ENCODE measurements at places on chromosomes 1 and 21.

DNA sequence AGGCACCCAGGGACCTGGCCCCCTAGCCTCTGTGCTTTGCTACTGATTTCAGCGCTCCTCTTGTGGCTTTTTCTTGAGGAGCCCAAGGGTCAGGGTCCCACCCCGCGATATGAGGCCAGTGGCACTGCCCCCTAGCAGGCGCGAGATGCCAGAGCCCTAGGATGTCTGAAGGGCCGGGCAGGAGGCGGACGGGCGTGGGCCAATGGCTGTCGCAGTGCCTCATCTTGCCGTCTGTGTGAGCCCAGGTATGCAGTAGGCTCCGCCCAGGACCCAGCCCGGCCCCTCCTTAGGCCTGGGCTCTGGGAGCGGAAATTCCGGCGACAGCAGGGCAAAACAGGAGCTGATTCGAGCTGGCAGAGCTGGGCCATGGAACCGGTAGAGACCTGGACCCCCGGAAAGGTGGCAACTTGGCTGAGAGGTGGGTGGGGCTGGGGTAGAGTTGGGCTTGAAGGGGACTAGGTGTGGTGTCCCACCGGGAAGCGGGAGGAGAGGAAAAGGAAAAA, at the start of gene CNKSR1:
CNKSR1 (plus strand) TSS at position 310 of the 503 bp plus-strand sequence; CDS start at position 367, 57 bp downstream.
- DNase-seq = no peak

DNA sequence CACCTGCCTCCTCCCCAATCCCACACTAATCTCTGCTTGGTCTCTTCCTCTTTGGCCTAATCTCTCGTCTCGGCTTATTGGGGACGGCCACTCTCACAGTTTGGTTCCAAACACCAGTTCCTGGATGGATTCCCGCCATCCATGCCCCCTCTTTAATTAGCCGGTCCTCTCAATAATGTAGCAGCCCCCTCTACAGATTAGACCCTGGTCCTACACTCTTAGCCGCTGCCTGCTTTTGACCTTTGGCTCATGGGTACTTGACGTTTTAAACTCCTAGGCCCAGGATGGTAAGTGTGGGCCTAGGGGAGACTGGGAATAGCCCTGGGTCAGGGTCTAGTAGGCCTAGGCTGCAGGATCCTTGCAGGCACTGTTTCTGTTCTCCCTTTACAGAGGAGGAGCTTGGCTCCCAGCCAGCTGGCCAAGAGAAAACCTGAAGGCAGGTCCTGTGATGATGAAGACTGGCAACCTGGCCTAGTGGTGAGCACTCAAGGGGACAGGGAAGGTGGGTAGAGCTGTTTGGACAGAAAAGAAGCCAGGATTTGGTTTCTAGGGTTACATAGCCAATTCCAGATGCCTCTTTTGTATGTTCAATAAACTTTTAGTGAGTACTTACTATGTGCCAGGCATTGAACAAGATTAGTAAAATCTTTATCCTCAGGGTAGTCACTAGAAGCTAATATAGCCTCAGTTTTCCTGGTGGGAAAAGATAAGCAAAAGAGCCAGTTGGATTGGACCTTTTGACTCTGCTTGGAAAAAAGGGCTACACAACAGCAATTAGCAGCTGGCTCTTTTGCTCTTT, 758 bp downstream of the RAD54L start:
- no peak for DNase-seq

GRCh38 chr1:13544221-13544556, 30.4 kb upstream of the LRRC38 start:
- DNase-seq = no peak

DNA sequence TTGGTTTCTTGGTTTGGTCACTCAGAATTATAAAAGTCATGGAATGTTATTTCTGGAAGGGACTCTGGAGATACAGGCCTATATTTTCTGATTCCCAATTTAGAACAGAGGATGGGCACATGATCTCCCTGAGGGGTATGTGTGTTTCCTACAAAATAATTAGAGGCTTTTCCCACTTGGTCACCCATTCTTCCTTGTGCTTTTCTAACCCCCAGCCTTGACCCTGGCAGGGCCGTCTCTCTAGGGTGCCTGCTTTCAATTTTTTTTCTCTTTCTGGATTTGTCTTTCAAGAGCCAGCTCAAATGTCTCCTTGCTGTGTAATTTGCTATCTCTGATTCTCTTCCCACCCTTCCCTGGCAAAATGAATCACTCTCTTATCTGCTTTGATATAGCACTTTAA, 131.9 kb downstream of the HLX start:
- DNase-seq = no peak

- no peak for DNase-seq
Observed at GRCh38 chr1:242224461-242224860, 225.6 kb upstream of the MAP1LC3C start.

- DNase-seq = no peak
Observed at GRCh38 chr1:186236921-186237320, 138.1 kb downstream of the TPR start.

GRCh38 chr1:22936681-22937080, 36.0 kb downstream of the LACTBL1 start:
- no peak for DNase-seq

- DNase-seq = no peak
Observed at GRCh38 chr1:231001892-231002291, 23.0 kb downstream of the ARV1 start.

- DNase-seq = no peak
Observed at GRCh38 chr1:154154534-154155191, at the start of gene NUP210L. Gene NUP210L, minus strand, starts transcription at chr1:154155073.

- no peak for DNase-seq
Observed at GRCh38 chr1:231359113-231359512, 21.0 kb downstream of the SPRTN start.

- no peak for DNase-seq
Observed at GRCh38 chr21:17422931-17423330, 89.9 kb upstream of the CXADR start.

DNA sequence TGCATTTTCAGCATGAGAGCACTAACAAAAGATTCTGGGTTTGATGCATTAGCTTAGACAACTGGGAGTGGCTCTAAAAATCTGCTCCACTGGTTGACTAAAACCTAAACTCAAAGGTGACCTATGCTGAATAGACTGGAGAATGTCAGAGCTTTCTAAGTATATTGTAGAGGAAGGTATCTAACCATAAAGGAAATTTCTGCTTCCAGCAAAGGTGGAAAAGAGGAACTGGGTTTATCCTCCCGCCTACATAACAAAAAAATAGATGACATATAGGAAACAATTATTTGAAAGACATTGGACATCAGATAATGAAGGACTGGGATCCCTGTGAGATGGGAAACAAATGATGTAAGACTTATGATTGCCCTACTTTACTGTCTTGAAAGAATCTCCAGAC, 35.8 kb upstream of the CR2 start:
- no peak for DNase-seq

- no peak for DNase-seq
Observed at GRCh38 chr1:22670352-22670975, 17.4 kb downstream of the C1QB start.

- DNase-seq = no peak
Observed at GRCh38 chr1:225349826-225350225, 78.0 kb downstream of the LBR start.
